ENCODE measurements at places on chromosomes 16 and 17.

- no peak for DNase-seq
Measured at GRCh38 chr17:64399071-64399766, 8.6 kb upstream of the PECAM1 start.

- no peak for DNase-seq
Measured at GRCh38 chr17:33640629-33641028, 347.5 kb upstream of the ASIC2 start.

DNA sequence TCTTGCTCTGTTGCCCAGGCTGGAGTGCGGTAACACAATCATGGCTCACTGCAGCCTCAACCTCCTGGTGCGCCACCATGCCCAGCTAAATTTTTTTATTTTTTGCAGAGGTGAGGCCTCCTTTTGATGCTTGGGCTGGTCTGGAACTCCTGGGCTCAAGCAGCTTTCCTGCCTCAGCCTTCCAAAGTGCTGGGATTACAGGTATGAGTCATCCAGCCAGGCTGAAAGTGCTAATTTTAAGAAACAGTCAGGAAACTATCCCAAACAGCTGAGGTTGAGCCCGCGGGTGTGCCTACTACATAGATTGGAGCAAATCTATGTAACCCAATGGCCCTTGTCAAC lies 738 bp upstream of the XPO6 start:
- DNase-seq: peak; percentile 28

DNA sequence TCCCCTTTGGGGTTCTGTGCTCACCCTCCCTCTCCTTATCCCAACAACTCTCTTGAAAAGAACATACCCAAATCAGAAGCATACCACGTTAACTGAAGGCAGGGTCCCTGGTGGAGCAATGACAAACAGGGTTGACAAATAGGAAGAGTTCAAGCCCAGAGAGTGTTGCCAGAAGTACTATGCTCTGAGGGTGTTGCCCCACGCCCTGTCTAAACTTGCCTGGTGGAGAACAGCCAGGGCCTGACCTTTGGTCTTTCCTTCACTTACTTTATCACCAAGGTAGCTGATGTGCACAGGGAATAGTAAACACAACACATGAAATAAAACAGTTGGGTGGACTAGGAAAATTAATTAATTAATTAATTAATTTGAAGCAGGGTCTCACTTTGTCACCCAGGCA lies 23.3 kb downstream of the ZNF75A start:
- DNase-seq: no peak

- DNase-seq: no peak
Measured at GRCh38 chr17:31295489-31295871, 1.6 kb downstream of the OMG start.

DNA sequence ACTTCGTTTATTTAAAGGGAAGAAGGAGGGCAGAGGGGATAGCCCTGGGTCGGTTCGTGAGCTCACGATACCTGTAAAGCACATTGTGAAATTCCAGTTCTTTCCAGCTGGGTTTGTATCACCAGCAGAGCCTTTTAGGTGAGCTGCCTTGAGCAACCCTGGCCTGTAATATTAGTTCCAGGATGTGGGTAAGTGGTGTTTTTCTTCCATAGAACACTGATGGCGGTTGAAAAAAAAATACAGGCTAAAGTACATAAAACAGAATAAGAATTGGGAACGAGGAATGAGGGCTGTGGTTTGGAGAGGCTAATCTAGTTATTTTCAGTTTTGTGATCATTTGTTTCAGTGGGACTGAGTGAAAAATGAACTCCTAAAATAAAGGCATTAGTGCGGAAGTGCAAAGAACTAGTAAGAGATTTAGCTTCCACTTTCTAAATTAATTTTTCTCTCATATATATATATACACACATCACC lies 20.6 kb downstream of the HS3ST3B1 start:
- no peak for DNase-seq

GRCh38 chr17:6587310-6587709 lies 31.0 kb upstream of the PITPNM3 start:
- DNase-seq: no peak

DNA sequence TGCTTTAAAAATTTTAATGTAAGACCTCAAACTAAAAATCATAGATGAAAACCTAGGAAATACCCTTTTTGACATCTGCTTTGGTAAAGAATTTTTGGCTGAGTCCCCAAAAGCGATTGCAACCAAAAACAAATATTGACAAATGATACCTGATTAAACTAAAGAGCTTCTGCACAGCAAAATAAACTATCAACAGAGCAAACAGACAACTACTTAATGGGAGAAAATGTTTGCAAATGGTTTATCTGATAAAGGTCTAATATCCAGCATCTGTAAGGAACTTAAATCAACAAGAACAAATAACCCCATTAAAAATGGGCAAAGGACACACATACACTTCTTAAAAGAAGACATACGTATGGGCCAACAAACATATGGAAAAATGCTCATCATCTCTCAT lies 242.5 kb downstream of the BCAS3 start:
- no peak for DNase-seq

GRCh38 chr16:14539631-14540030 lies 90.4 kb downstream of the PARN start:
- no peak for DNase-seq

DNA sequence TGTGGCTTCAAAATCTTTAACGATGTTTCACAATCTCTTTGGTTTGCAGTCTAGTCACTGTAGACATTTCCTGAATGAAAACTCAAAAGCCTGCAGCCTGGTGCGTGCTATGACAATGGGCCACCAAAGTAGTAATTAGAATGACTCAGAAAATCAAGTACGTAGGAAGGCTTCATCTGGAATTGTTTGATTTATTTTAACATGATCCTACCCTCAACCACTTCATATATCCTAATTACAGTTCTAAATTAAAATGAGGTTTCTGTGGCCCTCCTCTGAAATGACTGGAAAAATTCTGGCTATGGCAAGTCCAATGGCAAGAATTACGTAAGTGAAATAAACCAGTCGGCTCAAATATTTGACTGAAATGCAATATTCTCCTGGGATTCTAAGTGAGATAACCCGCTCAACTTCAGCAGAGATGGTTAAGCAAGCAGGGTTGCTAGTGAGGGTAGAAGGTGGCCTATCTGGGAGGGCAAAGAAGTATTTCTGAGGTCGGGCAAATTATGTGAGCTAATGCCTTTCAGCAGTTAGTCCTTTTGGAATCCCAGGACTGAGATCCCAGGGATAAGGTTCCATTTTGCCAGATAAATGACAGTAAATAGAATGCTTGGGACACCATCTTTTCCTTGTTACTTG lies 145.6 kb upstream of the MYOCD start:
- peak; percentile 4 for DNase-seq

DNA sequence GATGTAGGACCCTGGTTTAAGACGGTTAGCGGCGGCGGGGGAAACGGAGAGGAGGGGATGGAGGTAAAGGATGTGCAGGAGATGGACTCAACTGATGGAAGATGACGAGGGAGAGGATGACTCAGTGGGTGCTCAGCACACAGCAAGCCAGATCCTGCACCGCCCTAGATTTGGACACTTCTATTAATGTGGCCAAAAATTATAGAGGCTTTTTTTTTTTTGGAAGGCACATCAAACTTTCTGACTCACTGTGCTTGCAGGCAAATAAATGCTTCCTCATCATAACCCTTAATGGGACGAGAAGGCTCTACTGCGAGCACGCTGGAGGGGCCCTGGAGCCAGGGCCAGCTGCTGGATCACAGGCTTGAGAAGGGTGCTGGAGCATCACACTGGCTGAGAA lies 36.0 kb downstream of the RTN4RL1 start:
- DNase-seq: peak; percentile 94

- no peak for DNase-seq
Measured at GRCh38 chr16:85036236-85037049, 8.8 kb downstream of the KIAA0513 start.

GRCh38 chr16:89827383-89828198 lies 684 bp upstream of the SPIRE2 start:
- peak; percentile 49 for DNase-seq

- DNase-seq: peak; percentile 61
Measured at GRCh38 chr16:87363771-87364455, 19.7 kb downstream of the FBXO31 start.

- DNase-seq: no peak
Measured at GRCh38 chr16:77069929-77070328, 121.1 kb upstream of the MON1B start.

DNA sequence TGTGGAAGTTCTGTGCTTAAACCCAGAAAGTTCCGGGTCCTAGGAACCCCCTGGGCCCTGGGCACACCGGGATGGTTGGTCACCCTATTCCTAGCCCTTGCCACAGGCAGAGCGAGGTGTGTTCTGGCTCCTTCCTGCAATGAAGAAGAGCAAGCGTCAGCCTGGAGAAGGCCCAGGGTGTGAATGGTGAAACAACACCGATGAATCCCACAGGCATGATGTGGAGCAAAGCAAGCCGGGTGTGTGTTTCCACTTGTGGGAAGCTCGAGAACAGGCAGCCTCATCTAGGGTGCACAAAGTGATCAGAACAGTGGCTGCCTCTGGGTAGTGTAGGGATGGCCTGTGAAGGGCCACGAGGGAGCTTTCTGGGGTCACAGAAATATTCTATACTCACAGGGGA lies 13.8 kb downstream of the KCNG4 start:
- DNase-seq: peak; percentile 37

GRCh38 chr17:49051269-49051668 lies 54.1 kb downstream of the IGF2BP1 start:
- DNase-seq: no peak

DNA sequence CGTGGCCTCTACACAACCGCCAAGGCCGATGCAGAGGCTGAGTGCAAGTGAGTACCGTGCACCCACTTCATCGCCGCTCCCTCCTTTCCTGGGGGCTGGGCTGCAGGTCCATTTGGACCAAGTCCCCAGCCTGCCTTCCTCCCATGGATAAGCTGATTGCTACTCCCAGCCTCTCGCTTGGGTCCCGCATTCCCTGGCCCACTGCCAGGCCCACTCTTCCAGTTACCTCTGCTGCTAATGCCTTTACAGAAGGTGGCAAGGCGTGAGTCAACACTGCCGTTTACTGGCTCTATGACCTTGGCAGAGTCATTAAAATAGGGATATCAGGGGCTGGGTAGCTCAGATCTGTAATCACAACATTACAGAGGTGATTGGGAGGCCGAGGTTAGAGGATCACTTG lies 11.2 kb downstream of the SULT1A2 start:
- DNase-seq: no peak

- DNase-seq: peak; percentile 98
Measured at GRCh38 chr16:30065102-30065942, at the start of gene ALDOA. Gene ALDOA, plus strand, starts transcription at chr16:30065760. Its CDS starts 1,138 bp downstream, at chr16:30066898.

DNA sequence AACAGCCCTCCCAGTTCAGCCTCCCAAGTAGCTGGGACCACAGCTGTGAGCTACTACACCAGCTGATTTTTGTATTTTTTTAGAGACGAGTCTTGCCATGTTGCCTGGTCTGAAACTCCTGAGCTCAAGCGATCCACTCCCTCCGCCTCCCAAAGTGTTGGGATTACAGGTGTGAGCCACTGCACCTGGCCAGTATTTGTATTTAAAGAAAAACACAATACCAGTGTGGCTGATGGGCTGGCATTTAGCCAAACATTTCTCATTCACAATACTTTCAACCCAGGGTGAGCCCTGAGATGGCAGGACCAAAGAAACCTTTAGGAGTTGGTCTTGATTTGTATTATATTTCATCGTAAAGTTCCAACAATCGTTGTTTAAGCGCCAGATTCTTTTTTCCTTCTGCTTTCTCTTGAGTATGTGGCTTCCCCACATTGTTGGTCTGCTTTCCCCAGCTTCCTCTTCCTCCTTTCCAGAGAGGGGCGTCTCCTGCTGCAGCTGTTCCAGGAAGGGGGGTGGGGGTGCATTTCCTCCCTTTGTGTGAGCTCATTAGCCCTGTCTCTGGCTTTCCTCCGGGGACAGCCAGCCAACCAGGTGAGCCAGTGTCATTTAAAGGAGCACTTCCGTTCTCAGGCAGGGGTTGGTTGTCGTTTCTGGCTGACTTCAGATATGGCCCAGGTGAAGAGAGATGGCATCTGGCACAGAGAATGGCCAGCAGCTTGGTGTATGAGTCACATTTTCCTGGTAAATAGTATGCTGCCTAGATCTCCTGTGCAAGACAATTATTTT lies 79.9 kb downstream of the GPRC5B start:
- DNase-seq: no peak

- DNase-seq: peak; percentile 79
Measured at GRCh38 chr16:66030036-66030435, 336.5 kb upstream of the CDH5 start.

GRCh38 chr16:70508752-70509151 lies 14.6 kb downstream of the COG4 start:
- peak; percentile 10 for DNase-seq

Measured in fibroblast of the aortic adventitia (primary cell).